ENCODE measurements at places on chromosomes 2 and 18.
A peak's percentile ranks its signal among the peaks of the same experiment; 100 is the strongest.

DNA sequence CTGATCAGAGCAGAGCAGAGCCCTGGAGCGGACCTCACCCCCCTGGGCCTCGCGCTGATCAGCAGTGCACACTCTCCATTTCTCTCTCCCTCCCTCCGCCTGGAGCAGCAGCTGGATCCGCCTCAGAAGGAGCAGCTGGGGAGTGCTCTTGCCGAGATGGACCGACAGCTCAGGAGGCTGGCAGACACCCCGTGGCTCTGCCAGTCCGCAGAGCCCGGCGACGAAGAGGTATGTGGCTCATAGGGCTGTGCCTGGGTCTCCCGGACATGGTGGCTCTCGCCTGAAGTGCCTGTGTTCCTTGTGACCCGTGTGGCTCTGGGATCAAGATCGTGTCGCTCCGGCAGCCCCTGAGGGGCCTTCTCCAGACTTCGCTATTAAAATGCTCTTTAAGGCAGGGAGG lies 102.5 kb downstream of the USP40 start:
- no peak for DNase-seq

DNA sequence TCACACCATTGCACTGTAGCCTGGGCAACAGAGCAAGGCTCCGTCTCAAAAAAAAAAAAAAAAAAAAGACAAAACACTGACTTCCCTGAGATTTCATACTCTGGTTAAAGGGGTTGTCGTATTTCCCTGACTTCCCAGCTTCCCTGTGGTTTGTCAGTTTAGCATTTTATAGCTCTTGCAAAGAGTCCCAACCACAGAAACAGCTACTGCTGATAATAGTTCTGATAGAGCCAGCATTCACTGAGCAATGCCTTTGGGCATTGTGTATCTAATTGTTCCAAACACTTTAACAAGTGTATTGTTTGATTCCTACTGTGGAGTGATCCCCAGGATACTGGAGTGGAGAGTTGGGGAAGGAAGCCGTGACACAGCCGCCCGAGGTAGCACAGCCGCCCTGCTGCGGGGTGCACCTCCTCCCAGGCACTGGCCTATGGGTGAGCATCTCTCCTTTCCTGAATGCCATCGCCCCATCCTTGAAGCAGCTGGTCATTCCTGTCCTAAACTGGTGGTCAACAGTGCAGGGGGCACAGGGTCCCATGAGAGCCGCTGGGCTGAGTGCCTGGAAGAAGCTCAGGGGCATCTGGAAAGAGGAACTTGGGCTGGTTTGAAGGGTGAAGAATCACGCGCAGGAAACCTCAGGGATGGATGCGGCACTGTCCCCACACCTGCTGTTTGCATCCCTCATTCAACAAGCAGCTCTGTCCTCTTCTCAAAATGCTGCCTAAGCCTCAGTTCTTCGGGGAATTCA lies 81.0 kb upstream of the TMEM18 start:
- DNase-seq: no peak

- no peak for DNase-seq
These were observed 51.4 kb upstream of the MRPL33 start for GRCh38 chr2:27720004-27720551.

DNA sequence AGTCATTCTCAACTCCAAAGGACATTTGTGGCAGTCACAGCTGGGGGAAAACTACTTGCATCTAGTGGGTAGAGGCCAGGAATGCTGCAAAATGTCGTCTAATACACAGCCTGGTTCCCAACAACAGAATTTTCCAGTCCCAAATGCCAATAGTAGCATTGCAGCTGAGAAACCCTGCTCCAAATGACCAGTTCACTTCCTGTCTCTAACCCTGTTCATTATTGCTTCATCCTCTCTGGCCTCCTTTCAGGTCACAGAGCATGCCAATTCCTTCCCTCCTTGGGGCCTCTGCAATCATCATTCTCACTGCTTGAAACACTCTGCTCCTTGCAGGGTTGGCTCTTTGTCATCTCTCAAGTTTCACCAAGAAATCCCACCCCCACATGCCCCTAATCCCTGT lies 139.1 kb downstream of the IRS1 start:
- DNase-seq: no peak

- DNase-seq: no peak
These were observed 405.0 kb upstream of the SLC39A10 start for GRCh38 chr2:195252018-195252417.

- no peak for DNase-seq
These were observed 29.5 kb downstream of the VAPA start for GRCh38 chr18:9943311-9943710.

DNA sequence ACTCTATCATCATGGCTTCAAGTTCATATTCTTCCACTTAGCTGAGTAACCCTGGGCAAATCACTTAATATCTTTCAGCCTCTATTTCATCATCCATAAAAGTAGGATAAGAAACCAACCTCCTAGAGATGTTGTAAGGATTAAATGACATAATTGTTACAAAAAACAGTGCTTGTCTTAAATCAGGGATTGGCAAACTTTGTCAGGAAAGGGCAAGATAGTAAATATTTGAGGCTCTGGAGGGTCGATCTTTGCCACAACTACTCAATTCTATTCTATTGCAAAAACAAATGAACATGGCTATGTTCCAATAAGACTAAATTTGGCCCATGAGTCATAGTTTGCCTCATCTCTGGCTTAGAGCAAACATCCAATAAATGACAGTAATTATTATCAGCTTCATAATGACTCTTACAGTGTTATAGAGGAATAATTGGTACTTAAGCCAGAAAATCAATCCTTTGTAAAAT lies 184.7 kb downstream of the SATB2 start:
- DNase-seq: no peak

GRCh38 chr18:10234912-10235660 lies 219.3 kb upstream of the APCDD1 start:
- no peak for DNase-seq

DNA sequence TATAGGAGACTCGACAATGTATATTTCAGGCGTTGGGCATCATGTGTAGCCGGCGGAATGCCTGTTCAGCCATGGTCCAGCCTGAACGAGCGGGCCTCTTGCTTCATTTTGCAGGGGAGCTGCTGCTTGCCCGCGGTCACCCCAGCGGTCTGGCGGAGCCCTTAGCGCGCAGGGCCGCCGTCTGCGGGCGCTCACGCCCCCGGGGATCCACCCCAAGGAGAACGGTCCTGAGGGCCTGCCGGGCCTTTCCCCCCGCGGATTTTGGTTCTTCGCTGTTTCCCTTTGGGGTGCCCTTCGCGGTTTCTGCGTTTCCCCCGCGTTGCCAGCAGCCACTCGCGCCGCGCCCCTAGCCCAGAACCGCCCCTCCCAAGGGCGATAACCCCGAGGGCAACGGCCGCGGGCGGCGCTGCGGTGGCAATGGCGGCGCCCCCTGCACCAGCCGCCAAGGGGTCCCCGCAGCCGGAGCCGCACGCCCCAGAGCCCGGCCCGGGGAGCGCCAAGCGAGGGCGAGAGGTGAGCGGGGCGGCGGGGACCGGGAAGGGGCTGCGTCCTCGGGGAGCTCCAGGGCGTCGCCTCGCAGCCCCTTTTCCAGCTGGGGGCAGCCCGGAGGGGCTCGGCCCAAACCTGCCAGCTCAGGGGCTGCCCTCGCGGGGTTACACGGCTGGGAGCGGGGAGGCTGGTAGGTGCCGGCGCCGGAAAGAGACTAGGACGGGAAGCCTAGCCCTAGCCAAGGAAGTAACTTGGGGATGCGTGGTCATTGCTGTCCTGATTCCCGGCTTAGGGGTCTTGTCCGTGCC lies at the start of gene MFSD2B:
Gene MFSD2B, plus strand, starts transcription at position 406 of the 797 bp plus-strand sequence. Its CDS starts 12 bp downstream, at position 418.
- no peak for DNase-seq

GRCh38 chr2:78145395-78145996 lies 623.3 kb upstream of the LRRTM4 start:
- no peak for DNase-seq

DNA sequence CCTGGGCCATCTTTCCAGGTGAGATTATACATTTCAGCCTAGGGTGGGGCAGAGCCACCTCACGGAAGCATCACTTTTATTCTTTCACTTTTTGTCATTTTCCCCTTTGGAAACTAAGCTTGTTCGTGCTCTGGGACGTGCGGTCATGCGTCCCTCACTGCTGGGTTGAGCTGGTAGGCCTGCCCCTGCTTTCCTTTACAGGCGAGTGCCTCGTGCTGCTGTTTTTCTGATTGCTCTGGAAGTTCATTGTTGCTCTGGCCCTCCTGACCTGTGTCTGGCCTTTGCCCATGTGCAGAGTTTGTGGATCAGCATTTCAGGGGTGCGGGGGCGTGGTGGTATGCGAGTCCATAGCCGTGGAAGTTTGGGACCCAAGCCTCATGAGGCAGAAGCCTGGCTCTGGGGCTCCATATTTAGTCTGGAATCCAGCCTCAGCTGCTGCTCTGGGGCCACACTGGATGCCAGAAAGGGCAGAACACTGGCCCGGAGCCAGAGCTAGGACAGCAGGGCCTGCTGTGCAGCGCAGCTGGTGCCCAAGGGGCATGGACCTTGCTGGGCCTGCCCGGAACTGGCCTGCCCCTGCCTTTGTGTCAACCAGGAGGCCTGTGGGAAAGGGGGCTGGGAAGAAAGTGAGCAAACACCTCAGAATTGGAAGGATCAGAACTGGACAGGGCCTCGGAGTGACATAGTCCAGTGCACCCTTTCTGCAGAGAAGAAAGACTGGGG lies 51.1 kb downstream of the CTIF start:
- DNase-seq: no peak

GRCh38 chr18:3448838-3449511 lies 997 bp upstream of the TGIF1 start:
- no peak for DNase-seq

- DNase-seq: no peak
These were observed 20.6 kb upstream of the EXOC6B start for GRCh38 chr2:72846171-72847095.

DNA sequence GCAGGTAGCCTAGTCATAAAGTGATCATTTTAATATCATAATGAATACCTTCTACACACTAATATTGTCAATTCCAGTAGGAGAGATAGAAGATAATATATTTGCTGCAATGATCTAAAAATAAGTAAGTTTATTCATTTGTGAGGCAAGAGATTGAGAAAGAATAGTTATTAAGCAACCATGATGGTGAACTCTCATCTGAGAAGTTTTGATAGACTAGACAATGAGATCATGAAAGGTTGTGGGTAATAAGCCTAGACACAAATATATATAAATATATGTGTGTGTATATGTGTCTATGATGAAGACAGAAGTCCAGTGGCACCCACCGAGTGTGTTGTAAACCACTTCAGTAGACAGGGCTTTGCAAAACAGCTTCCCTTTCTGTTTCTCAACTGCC lies 181.0 kb upstream of the CHST9 start:
- DNase-seq: no peak

GRCh38 chr2:130728007-130728454 lies 839 bp upstream of the GPR148 start:
- peak; percentile 78 for DNase-seq

- DNase-seq: no peak
These were observed 713.7 kb downstream of the TSN start for GRCh38 chr2:122469147-122469546.

GRCh38 chr2:161031511-161031910 lies 128.7 kb upstream of the TANK start:
- no peak for DNase-seq

DNA sequence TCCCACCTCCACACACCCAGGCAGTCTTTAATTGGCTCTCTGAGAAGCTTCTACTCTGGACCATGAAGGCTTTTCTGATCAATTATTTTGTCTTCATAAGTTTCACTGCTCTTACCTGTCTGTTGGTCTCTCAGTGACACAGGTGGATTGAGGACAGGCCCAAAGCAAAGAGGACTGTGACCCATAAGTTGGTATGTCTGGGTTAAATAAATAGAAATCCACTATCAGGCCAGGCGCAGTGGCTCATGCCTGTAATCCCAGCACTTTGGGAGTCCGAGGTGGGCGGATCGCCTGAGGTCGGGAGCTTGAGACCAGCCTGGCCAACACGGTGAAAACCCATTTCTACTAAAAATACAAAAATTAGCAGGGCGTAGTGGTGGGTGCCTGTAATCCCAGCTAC lies 2.7 kb upstream of the SLC16A14 start:
- DNase-seq: no peak

DNA sequence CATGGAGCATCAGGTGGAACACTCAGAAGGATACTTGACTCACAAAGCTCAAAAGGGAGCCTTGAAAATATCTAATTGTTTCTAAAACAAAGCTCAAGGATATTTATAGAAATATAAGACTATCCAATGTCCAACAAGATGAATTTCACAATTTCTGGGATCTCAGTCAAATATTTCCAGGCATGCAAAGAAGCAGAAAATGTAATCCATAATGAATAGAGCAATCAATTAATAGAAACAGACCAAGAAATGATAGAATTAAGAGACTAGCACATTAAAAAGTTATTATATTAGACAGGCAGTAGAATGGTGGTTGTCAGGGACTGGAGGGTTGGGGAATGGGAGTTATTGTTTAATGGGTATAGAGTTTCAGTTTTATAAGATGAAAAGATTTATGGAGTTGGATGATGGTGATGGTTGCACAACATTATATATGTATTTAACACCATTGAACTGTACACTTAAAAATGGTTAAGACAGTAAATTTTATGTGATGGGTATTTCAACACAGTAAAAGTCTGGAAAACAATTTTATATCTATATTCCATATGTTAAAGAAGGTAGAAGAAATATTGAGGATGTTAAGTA lies 189.9 kb upstream of the PIEZO2 start:
- no peak for DNase-seq

DNA sequence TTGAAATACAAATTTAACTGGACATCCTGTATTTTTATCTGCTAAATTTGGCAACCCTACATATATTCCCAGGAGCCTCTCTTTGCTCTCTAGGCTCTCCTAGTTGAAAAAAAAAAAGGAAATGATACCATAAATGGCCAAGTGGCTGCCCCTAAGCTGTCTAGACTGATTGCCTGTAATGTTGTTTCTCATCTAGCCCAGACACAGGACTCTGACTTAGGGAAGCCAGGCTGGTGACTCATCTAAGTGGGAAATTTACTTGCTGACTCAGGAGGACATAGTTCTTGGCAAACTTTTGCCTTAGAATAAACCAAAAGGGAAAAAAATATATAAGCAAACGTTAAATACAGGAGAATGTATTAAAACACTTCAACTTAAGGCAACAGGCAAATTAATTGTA lies 14.6 kb upstream of the ITGAV start:
- peak; percentile 24 for DNase-seq

DNA sequence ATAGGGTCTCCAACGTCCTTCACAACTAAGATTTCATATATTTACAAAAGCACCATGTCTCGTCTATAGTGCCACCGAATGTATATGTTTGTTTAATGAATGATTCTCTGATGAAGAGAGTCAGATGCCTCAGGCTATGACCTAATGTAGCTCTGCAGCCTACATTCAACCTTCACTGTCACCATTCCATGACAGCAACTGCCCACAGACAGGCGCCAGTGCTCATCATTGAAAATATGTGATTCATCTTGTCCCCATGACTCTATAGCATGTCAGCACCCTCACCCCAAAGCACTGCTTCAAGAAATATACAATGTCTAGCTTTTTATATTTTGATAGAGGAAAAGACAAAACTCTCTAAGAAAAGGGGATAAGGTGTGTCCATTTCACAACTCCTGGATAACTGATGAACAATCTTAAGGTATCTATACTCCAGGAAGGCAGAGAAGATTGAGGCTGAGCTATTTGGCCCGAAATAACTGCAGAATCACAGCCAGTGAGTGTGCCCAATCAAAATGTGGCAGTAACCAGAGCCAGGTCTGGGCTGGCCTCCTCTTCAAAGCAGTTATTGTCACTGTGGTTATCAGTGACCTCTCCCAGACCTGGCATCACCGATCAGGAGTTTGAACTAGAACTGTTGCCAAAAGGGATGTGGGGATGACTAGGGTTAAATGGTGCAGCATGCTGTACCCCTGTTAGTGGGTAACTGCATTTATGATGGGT lies 246.6 kb downstream of the SETBP1 start:
- no peak for DNase-seq
